ENCODE measurements at places on chromosomes 5 and 9.

DNA sequence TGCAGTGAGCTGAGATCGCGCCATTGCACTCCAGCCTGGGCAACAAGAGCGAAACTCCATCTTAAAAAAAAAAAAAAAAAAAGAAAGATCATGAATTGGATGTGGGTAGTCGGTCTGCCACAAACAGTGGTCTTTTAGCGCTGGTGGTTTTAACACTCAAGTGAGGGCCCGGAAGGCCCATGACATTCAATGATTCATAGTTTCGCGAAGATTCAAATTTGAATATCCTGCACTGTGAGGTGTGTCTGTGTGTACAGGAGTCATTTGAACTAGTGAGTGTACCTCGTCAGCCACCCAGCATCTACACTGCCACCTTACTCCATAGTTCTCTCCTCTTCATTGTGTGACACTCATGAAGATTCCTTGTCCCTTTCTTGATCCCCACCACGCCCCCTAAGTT lies 41.3 kb downstream of the CFAP77 start:
- H3K27ac ChIP-seq = no peak overlapping the region
- H3K36me3 ChIP-seq = no peaks in the 10 kb centered on the region
- H3K4me3 ChIP-seq = no peak overlapping the region
- no peaks in the 10 kb centered on the region for H3K4me1 ChIP-seq
- DNase-seq = no peak

DNA sequence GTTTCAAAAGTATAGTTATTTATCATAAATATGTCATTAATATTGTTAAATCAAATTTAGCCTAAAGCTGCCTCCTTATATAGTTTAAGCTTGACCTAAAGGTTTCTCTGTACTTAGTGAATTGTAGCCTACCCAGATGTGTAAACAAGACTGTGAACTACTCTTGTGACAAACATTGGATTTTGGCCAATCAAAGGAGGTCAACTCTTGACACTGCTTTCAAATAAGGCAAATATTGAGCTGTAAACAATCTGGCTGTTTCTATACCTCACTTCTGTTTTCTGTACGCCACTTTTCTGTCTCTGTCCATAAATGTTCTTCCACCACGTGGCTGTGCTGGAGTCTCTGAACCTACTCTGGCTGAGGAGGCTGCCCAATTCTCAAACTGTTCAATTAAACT lies 51.2 kb downstream of the FXN start:
- no peaks in the 10 kb centered on the region for H3K4me1 ChIP-seq
- H3K36me3 ChIP-seq = no peaks in the 10 kb centered on the region
- no peaks in the 10 kb centered on the region for H3K27me3 ChIP-seq
- no peak for DNase-seq
- no peak overlapping the region for H3K27ac ChIP-seq

- H3K27me3 ChIP-seq = no peaks in the 10 kb centered on the region
- no peaks in the 10 kb centered on the region for H3K36me3 ChIP-seq
- H3K27ac ChIP-seq = no peak overlapping the region
These were observed 244.4 kb upstream of the ADRA1B start for GRCh38 chr5:159671886-159672285.

- no peaks in the 10 kb centered on the region for H3K27me3 ChIP-seq
- H3K36me3 ChIP-seq = no peaks in the 10 kb centered on the region
- H3K4me3 ChIP-seq = no peak overlapping the region
- H3K4me1 ChIP-seq = no peaks in the 10 kb centered on the region
- no peak overlapping the region for H3K27ac ChIP-seq
These were observed 25.2 kb downstream of the KDM4C start for GRCh38 chr9:6782981-6783380.

GRCh38 chr5:40515476-40515875 lies 164.2 kb upstream of the PTGER4 start:
- peak; percentile 65 for DNase-seq
- peaks cover 16% of the 10 kb centered on the region for H3K4me1 ChIP-seq
- H3K36me3 ChIP-seq = no peaks in the 10 kb centered on the region

DNA sequence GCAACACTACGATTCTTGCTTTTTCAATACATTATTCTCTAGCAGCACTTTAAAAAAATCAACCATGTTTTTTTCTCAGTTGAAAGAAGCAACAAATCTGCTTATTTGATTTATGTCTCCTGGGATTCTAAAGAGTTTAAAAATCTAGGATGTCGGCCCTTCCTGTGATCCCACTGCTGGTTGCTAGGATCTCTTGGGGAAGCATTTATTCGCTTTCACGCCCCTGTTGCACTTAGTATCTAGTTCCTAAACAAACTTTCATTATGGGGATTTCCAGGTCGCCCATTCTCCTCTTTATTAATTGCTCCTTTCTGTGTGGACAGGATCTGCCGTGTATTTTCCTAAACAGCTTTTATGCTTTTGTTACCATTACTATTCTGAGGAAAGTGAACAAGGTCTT lies 313.5 kb downstream of the AGTPBP1 start:
- H3K4me1 ChIP-seq = no peaks in the 10 kb centered on the region
- DNase-seq = no peak
- no peak overlapping the region for H3K4me3 ChIP-seq
- H3K27ac ChIP-seq = no peak overlapping the region
- no peaks in the 10 kb centered on the region for H3K27me3 ChIP-seq
- H3K36me3 ChIP-seq = no peaks in the 10 kb centered on the region

DNA sequence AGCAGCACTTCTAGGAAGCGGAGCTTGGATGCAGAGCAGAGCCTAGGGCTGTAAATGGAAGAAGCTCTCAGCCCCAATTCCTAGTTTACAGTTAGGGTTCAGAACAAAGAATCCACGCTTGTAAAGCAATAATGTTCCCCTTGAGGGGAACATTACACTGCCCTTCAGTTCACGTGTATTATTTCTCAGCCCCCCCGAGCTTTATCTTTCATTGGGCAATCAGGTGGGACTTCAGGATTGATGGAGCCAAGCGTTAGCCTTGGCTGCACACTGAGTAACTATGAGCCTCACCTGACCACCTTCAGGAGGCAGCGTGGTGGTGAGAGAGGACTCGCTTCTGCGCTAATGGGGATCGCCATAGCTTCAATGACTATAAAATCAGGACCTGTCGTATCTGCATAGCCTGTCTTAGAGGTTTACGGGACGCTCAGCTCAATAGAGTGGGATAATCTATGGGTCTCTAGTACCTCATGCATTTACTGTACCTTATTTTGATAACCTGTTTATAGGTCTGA lies 157.0 kb upstream of the RASEF start:
- H3K27ac ChIP-seq = no peak overlapping the region
- H3K4me3 ChIP-seq = peak overlapping the region; percentile 51
- DNase-seq = no peak
- no peaks in the 10 kb centered on the region for H3K36me3 ChIP-seq
- H3K4me1 ChIP-seq = peaks cover 4% of the 10 kb centered on the region

- no peak overlapping the region for H3K27ac ChIP-seq
- H3K4me1 ChIP-seq = peaks cover 29% of the 10 kb centered on the region
- H3K4me3 ChIP-seq = no peak overlapping the region
- H3K36me3 ChIP-seq = no peaks in the 10 kb centered on the region
- H3K27me3 ChIP-seq = peaks cover 76% of the 10 kb centered on the region
These were observed 2.3 kb downstream of the EFNA5 start for GRCh38 chr5:107668154-107669095.

DNA sequence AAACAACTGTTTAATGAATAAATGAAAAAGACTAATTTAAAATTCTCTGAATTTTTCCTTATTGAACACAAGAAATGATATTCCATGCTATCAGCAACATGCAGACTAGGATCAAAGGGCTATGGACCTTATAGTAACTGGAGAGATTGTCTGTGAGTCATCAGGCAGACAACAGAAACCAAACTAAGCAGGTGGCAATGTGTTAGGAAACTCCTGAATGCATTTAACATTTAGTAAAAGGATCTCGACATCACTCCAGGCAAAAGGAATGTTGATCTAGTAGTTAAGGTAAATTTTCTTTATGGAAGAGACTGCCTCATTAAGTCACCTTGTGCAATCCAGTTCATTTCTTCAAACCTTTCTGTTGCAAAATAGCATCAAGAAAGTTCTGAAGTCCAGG lies 58.4 kb downstream of the ARL15 start:
- no peaks in the 10 kb centered on the region for H3K27me3 ChIP-seq
- no peak overlapping the region for H3K4me3 ChIP-seq
- no peaks in the 10 kb centered on the region for H3K36me3 ChIP-seq
- DNase-seq = no peak
- H3K27ac ChIP-seq = no peak overlapping the region
- peaks cover 18% of the 10 kb centered on the region for H3K4me1 ChIP-seq

GRCh38 chr5:96816411-96816939 lies 8.7 kb upstream of the ERAP1 start:
- H3K4me1 ChIP-seq = peaks cover 26% of the 10 kb centered on the region
- peak overlapping the region; percentile 66 for H3K4me3 ChIP-seq
- no peak for DNase-seq
- no peaks in the 10 kb centered on the region for H3K36me3 ChIP-seq

- H3K4me3 ChIP-seq = no peak overlapping the region
- DNase-seq = no peak
- H3K36me3 ChIP-seq = no peaks in the 10 kb centered on the region
- no peaks in the 10 kb centered on the region for H3K27me3 ChIP-seq
These were observed 380.0 kb downstream of the ANXA1 start for GRCh38 chr9:73531658-73532057.

- no peaks in the 10 kb centered on the region for H3K27me3 ChIP-seq
- peaks cover 14% of the 10 kb centered on the region for H3K4me1 ChIP-seq
- H3K36me3 ChIP-seq = no peaks in the 10 kb centered on the region
These were observed 2.7 kb upstream of the ANP32B start for GRCh38 chr9:97980479-97980803.

DNA sequence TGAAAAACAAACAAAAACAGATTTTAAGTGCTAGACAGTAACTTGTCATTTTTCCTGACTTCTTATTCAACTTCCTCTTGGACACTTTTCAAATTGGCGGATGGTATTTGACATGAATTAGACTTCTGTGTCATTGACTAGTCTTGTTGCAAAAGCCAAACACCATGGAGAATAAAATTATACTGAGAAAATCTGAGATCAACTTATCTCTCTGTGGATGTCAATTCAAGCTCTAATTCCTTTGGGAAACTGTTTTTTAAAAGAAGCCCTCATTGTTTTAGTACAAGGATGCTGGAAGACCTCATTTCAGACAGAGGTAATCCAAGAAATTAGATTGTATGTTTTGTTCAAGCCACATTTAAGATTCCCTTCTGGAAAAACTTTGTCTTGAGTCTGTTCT lies 831.0 kb downstream of the SEMA5A start:
- H3K27ac ChIP-seq = no peak overlapping the region
- H3K4me3 ChIP-seq = no peak overlapping the region
- DNase-seq = no peak
- no peaks in the 10 kb centered on the region for H3K27me3 ChIP-seq
- H3K4me1 ChIP-seq = no peaks in the 10 kb centered on the region

- no peak overlapping the region for H3K4me3 ChIP-seq
- no peak for DNase-seq
- H3K36me3 ChIP-seq = no peaks in the 10 kb centered on the region
These were observed 320.8 kb upstream of the ITGA1 start for GRCh38 chr5:52466749-52467520.

DNA sequence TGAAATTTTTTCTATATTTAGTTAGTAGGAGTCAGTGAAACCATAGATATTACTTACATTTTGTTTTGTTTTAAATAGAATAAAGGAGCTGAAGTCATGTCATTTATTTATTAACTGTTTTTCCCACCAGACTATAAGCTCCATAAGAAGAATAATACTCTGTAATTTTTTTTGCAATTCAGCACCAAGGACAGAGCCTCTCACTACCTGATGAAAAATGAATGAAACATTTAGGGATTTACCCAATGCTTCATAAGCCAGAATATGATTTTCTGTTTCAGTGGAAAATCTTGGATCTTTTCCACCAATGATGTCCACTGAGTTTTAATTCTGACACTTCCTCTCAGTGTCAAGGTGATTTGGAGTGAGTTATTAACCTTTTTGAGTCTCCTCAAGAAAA lies 624.9 kb upstream of the GRAMD2B start:
- no peak overlapping the region for H3K4me3 ChIP-seq
- H3K4me1 ChIP-seq = no peaks in the 10 kb centered on the region
- H3K27me3 ChIP-seq = no peaks in the 10 kb centered on the region
- no peaks in the 10 kb centered on the region for H3K36me3 ChIP-seq

DNA sequence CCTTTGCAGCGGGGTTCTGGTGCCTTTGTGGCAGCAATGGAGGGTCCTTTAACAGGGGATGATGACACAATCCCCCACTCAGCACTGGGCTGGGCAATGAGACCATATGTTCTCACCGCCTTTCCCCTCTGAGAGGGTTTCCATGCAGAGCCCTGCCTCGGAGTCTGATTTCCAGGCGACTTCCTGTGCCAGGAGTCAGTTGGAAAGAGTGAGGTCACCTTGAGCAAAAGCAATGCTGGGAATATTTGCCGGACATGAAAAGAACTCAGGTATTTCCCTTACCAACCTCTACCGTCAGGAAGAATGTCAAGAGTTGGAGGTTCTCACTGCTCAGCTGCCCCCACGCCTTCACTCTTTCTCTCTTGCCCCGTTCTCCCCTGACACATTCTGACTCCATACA lies 284.2 kb upstream of the IRX1 start:
- no peak overlapping the region for H3K27ac ChIP-seq
- no peaks in the 10 kb centered on the region for H3K27me3 ChIP-seq
- DNase-seq = no peak
- H3K36me3 ChIP-seq = no peaks in the 10 kb centered on the region

DNA sequence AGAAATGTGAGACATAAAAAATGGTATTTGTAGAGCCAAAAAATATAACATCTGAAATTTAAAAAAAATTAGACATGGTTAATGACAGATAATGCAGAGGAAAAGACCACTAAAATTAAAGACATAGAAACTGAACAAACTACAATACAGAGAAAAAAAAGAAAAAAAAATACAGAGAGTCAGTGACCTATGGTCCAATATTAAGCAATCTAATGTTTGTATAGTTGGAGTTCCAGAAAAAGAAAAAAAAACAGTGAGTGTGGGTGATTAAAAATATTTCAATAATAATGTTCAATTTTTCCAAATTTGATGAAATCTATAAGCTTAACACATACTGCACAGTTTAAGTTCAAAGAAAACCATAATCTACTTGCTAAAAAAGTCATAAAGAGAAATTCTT lies 207.6 kb downstream of the MPDZ start:
- H3K27ac ChIP-seq = no peak overlapping the region
- H3K4me1 ChIP-seq = no peaks in the 10 kb centered on the region
- no peaks in the 10 kb centered on the region for H3K36me3 ChIP-seq
- H3K4me3 ChIP-seq = no peak overlapping the region
- H3K27me3 ChIP-seq = no peaks in the 10 kb centered on the region

DNA sequence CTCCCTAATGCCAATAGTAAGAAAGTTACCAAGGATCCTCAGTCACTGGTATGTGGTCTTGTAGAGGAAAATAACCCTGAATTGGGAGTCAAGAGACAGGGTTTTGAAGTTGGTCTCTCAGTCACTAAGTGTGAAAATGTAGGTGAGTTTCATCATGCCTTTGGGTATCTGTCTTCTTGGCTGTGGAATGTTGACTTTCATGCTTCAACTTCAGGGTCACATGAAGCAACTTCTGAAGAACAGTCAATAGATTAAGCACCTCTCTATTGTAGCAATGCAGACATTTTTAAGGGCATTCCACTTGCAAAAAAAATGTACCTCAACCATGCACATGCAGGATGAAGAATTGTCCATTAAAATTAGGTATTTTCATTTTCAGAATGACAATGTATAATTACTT lies 194.6 kb downstream of the CSNK1G3 start:
- DNase-seq = no peak
- H3K27me3 ChIP-seq = no peaks in the 10 kb centered on the region
- no peak overlapping the region for H3K4me3 ChIP-seq
- H3K4me1 ChIP-seq = no peaks in the 10 kb centered on the region

GRCh38 chr5:151218177-151218576 lies 5.7 kb downstream of the CCDC69 start:
- peaks cover 91% of the 10 kb centered on the region for H3K4me1 ChIP-seq
- H3K4me3 ChIP-seq = no peak overlapping the region
- H3K36me3 ChIP-seq = peaks cover 17% of the 10 kb centered on the region

- no peak overlapping the region for H3K27ac ChIP-seq
- no peak for DNase-seq
- no peaks in the 10 kb centered on the region for H3K4me1 ChIP-seq
- no peaks in the 10 kb centered on the region for H3K36me3 ChIP-seq
- H3K4me3 ChIP-seq = no peak overlapping the region
- H3K27me3 ChIP-seq = peaks cover 2% of the 10 kb centered on the region
These were observed 30.8 kb downstream of the BTF3 start for GRCh38 chr5:73529081-73529480.
